ENCODE measurements at places on chromosomes 2 and 18.

DNA sequence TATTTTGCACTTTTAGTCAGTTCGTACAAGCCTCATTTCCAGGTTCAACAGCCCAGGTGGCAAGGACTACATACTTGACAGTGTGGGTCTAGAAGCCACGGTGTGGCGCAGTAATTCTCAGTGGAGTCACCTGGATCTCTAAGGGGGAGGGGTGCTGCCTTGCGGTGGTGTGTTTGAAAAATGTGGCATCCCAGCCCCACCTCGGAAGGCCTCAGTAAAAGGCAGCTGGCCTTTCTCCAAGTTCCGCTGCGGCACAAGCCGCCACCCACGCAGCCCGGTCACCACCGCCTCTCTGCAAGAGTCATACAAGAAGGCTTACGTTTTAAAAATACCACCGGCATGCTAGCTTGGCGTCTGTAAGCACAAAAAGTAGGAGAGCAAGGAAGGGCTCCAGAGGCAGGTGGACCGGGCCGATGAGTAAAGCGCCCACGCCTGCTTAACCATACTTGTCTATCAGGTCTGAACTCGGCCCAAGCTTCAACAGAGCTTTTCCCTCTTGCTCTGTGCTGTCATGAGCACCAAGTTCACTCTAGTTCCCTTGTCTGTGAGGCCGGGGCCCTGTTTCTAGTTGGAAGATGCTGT, 49.5 kb downstream of the SPRED2 start:
- DNase-seq: peak; percentile 63

GRCh38 chr2:60806988-60807681, 51.1 kb downstream of the PAPOLG start:
- DNase-seq: peak; percentile 19

DNA sequence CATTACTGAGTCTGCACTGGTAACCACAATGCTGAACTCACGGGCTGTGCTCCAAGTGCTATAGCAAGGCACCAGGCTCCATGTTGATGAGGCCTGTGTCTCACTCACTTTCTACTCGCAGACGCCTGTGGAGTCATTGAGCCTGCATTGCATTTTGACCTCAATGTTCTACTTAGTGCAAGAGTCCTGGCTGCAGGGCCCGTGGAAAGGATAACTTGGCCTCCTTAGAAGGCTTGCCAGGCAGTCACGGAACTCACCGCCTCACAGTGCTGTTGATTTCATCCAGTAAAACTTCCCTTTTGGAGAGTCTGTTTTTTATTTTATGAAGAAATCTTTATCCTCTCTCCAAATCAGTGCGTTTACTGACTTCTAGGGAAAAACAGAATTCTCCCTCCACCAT, 290.4 kb downstream of the RNF144A start:
- no peak for DNase-seq

- no peak for DNase-seq
These were observed 118.4 kb downstream of the GLI2 start for GRCh38 chr2:120854014-120854620.

- no peak for DNase-seq
These were observed 11.1 kb downstream of the RAB3GAP1 start for GRCh38 chr2:135063210-135063609.

DNA sequence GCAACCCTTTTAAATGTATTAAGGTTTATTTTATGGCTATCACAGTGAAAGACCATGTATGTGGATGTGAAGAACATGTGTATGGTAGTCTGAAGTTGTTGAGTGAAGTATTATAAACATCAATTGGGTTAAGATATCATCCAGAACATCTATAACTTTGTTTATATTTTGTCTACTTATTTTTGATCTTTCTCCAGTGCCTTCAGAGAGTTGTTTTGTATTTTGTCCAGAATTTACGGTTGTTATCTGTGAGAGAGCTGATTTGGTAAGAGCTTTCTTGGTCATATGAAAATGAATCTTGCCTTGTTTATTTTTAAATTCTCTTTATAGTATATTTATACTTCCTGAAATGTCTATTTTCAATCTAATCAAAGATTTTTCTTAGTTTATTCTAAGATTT, 573.7 kb upstream of the POU3F3 start:
- no peak for DNase-seq

DNA sequence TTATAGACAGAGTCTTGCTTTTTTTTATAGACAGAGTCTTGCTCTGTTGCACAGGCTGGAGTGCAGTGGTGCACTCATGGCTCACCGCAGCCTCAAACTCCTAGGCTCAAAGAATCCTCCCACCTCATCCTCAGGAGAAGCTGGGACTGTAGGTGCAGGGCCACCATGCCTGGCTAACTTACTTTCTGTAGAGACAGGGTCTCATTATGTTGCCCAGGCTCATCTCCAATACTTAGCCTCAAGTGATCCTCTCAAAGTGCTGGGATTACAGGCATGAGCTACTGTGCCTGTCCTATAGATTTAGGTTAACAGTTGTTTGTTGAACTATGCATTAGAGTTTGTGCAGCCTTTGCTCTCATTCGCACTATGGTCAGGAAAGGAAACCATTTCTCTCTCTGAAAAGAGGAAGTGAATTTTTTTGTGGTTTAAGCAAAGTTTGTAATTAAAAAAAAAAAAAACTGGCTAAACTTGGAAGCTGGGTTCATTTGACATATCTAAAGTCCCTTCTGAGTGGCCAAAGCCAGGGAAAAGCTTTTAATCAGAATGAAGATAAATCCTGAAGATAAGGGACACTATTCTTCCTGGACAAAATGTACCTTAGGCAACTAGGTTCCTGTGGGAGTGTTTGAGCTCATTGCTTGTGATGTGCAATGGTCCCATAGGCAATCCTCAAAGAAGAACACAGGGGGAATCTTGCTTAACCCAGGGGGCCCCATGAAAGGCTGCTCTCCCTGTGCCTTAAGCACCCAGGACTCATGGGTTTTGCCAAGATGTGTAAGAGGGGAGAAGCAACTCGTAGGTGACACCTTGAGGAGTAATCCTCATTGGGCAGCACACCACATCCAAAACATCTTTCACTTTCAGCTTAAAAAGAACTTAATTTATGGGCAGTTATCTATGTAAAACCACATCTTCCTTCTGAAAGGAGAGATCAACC, 201.7 kb downstream of the MREG start:
- DNase-seq: peak; percentile 6

- no peak for DNase-seq
These were observed 79.3 kb downstream of the ABI2 start for GRCh38 chr2:203407496-203407895.

DNA sequence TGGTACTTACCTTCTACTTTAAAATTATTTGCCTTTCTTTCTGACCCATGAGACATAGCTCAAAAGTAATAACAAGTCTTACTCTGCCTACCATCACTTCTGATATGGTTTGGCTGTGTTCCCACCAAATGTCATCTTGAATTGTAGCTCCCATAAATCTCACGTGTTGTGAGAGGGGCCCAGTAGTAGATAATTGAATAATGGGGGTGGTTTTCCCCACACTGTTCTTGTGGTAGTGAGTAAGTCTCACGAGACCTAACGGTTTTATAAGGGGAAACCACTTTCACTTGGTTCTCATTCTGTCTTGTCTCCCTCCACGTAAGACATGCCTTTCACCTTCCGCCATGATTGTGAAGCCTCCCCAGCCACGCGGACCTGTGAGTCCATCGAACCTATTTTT, 47.5 kb downstream of the GALNT3 start:
- DNase-seq: no peak

DNA sequence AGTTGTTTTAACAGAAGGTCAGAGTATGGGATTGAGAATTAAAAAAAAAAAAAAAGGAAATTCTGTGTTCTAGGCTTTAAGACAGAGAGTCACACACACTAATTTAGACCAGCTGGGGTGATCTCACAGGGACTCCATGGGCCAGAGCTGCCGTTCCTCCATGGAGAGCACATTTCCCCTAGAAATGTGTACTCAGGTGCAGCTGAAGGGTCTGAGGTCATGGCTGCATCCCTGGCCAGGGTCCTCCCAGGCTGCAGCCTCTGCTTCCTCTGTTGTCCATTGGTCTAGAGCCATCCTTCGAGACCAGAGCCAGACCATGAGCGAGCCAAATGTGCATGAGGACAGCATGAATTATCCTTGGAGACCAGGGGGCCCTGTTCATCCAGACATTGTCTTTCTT, 190.1 kb upstream of the TNP1 start:
- no peak for DNase-seq

GRCh38 chr2:235116885-235117492, 165.2 kb downstream of the SH3BP4 start:
- DNase-seq: no peak

DNA sequence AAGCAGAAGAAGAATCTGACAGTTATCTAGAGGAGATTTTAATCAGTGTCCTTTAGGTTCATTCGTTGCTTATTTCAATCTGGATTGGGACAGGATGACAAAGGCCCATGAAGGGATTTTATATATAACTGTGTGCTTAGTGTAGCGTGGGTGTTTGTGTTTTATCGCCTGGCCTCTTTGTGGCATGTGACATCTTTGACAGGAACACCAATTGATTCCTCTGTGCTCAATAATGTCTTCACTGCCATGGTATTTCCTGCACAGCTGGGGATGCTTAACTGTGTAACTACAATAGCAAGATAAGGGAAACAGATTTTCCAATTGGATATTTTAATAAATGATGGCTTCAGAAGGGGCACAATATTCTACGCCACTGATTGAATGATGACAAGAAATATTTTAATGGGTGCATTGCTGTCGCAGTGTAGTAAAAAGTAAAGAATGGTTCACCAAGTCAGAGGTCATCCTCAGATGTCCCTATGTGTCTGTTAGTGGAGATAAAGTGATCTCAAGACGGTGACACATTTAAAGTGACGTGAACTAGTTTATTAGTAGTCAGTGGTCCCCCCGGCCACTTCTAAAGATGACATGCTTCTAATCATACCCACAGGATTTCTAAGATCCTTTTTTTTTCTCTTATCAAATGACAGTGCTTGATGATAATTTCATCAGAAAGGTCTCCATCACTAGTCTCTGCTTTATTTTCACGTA, 160.4 kb downstream of the AGAP1 start:
- DNase-seq: no peak

DNA sequence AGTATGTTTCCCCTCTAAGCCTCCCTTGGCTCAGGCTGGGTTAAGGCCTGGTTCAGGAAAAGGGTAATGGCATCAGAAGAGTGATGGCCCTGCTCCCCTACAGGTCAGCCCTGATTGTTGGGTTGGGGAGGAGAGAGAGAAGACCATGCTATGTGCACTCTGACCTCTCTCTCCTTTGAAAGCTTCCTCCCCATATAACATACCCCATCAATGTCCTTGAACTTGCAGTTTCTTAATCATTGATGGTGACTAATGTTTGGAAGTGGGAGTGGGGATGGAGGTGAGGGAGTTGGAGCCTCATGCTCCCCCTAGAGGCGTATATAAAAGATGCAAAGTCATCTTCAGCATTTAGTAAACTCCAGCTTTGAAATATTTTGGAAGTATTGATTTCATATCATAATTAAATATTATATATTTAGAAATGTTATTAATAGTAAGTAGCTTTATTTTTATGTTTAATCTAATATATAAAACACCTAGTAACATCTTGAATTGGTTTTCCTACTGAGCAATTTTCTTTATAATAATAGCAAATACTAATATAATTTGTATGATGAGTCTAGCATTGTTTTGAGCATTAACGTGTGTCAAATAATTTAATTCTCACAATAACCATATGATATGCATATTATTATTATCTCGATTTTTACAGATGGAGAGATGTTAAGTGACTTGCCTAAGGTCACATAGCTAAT, 8.8 kb downstream of the PLCL1 start:
- no peak for DNase-seq

DNA sequence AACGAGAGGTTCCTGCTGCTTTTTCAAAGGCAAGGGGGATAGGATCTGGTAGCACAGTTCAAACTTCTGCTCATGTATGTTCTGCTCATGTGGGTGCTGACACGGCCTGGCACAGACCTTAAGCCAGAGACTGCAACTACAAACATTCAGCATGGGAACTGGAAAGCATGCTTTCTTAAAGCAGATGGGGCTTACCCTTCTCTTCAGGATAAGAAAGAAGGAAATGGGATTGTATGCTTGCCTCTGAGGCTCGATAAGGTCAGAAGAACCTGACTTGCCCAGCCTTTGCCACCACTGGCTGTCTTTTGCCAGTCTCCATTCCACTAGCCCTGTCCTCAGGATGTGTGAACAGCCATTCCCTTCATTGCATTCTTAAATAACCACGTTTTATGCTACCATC, 10.7 kb downstream of the DOCK10 start:
- no peak for DNase-seq

GRCh38 chr2:1487758-1488157, 74.5 kb downstream of the TPO start:
- no peak for DNase-seq

DNA sequence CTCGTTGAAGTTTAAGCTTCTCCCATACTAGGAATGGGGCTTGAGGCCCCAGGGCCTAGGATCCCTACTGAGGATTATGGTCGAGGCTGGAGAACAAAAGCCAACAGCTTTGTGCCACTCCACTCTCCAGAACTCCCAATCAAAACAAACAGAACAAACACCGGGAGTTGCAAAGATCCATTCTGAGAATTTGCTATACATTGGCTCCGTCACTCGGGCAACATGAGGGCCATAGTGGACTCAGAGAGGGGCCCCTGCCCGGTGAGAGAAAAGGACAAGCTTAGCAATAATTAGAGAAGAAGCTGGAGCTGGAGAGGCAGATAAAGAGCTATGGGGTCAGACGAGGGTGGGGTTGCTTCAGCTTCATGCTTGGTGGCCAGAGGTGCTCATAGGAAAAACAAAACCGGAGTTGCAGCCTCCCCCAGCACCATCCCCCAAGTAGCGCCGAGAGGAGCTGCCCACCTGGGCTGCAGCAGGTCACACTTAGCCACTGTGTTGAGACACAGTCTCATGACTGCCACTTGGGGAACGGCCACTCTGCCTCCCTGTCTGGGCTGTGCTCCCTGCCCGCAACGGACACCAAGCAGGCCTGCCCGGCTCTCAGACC, 142.3 kb upstream of the HAAO start:
- DNase-seq: no peak

DNA sequence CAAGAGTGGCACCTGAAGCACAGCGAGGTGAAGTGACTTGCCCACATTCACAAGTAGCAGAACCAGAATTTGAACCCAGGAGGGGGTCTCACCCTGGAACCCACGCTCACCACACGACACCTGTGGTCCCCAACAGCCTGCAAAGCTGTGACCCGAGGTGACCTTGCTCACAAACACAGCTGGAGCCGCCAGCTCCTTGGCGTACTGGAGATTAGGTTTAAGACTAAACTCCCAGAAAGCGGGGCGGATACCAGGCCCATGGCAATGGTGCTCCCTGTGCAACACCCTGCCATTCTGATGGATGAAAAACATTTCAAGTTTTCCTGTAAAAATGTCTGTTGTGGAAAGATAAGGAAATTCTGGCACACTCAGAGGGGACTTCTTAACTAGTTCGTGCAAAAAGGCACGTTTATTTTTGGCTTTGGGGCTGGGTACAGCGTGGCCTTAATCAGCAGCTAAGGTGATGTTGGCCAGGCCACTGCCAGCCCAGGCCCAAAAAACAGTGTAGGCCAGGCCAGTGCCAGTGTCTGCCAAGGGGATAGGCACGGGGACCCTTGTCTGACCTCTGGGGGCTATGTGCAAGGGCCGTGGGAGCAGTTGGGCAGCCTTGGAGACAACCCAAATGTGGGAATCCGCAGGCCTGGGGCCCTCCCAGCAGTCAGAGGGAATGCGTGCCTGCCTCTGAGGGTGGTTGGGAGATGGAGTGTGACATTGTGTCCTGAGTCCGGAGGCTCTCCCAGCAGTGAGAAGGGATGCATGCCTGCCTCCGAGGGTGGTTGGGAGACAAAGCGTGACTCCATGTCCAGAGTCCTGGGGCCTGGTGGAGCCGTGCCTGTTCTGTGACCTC, 185.0 kb upstream of the HS6ST1 start:
- DNase-seq: no peak
